CD8-positive, alpha-beta T cell (primary cell): ENCODE measurements at places on chromosomes 2 and 18.

DNA sequence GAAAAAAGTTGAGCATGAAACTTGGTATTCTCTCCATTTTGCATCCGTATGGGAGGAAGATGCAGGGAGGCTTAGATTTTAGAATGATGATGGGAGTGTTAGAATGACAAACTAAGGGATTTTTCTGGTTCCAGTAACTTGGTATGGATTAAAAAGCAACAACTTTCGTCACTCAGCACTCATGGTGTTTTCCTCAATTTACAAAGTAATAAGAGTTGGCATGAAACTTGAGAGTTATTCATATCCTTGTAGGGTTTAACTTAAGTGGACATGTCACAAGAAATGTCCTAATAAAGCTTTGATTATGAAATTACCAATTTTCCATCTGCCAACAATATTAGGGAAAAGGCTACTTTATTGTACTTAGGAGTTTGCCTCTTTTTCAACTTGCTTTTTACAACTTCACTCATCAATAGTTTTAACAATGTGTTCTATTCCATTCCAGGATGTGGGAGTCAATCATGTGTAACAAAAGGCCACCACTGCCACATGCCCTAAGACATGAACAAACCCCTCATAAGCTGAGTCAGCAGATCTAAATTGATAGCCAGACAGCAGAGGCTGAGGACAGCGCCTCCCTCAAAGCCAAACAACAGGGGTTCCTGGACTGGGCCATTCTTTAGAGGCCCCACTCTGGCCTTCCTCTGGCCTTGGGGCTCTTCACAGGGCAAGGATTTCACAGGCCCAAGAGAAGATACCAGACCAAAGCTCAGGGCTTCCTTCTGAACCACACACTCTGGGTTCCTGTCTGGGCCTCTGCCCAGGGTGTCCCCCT, 265.8 kb downstream of the TNS1 start:
- DNase-seq = no peak

DNA sequence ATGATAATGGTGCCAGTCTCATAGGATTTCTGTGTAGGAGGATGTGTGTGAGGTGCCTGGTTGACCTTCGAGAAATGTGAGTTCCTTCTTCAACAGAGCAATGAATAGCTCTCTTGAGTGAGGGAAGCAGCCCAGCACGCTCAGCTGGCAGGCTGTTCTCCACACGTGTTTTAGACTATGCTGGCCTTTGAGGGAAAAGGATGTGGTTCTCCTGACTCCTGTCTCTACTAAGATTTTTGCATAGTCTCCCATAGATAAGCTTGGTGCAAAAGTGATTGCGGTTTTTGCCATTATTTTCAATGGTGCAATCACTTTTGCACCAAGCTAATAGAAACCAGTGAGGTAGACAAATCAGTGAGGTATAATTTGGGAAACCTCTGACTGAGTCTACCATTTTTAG, 284.1 kb downstream of the SLC4A3 start:
- DNase-seq = no peak

DNA sequence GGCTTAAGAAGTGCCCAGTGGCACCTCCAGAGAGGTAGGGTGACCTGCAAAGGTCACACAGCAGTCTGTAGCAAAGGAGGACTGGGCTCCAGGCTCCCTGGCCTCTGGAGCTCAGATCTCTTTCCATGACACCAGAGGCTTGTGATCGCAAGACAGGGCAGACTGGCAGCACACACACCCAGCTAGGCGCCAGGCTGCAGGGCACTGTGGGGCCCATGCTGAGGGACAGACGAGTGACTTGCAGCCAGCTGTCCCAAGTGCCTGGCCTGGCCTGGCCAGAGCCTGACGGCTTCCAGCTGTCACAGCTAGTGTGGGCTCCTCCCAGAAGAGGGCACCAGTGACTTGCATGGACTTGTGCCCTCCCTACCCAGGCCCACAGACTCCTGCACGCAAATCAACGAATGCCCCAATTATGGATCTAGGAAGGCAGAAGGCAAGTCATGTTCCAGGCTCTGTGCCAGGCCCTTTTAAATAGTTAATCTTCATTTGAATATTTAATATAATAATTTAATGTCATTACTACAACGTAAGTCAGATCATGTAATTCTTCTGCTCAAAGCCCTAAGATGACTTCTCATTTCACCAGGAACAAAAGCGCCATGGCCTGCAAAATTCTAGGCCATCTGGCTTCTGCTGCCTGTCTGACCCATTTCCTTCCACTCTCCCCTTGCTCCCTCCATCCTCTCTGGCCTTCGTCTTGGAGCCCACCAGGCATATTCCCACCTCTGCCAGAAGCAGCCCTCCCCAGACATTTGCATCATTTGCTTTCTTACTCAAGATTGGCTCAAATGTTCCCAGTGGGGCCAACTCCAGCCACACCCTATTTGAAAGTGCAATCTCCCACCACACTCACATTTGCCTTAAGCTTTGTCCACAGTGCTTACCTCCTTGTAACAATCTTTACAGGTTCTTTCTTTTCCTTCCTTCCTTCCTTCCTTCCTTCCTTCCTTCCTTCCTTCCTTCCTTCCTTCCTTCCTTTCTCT, 3.7 kb upstream of the SPEG start:
- no peak for DNase-seq

GRCh38 chr2:96969321-96969720, 17.1 kb downstream of the FAM178B start:
- DNase-seq = no peak

GRCh38 chr18:23462876-23463275, 9.8 kb downstream of the RIOK3 start:
- DNase-seq = no peak

- no peak for DNase-seq
Measured at GRCh38 chr2:218863021-218863520, 3.5 kb downstream of the WNT6 start.

- DNase-seq = no peak
Measured at GRCh38 chr18:13211534-13211933, 7.0 kb upstream of the LDLRAD4 start.

GRCh38 chr2:64260817-64261216, 116.6 kb upstream of the PELI1 start:
- no peak for DNase-seq
